ENCODE measurements at places on chromosomes 5 and 9. TPM values are rescaled to one million over a fixed set of nuclear protein-coding genes. Genes with fewer than 3 reads are reported as not detected.

The CDX1 gene
- total RNA-seq: not detected

The OTULINL gene
- total RNA-seq: 33.5 TPM

The C9orf78 gene
- 31.8 TPM for total RNA-seq

The FAM169A gene
- 2.7 TPM for total RNA-seq

The FGF1 gene
- total RNA-seq: 0.41 TPM

The BTNL9 gene
- total RNA-seq: 56.1 TPM

The GABRA1 gene
- not detected for total RNA-seq

The BAAT gene
- total RNA-seq: 1.0 TPM

The ARID3C gene
- total RNA-seq: not detected

Measured in left lung (tissue), 14 donors.